ENCODE measurements at places on chromosomes 4 and X.

DNA sequence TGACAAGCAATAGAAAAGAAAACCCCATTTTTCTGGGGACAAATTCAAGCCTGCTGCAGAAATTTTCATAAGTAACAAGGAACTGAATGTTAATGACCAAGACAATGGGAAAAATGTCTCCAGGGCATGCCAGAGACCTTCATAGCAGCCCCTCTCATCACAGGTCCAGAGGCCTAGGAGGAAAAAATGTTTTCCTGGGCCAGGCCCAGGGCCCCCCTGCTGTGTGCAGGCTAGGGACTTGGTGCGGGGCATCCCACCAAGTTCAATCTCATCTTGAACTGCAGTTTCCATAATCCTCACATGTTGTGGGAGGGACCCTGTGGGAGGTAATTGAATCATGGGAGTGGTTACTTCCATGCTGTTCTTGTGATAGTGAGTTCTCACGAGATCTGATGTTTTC is 211.5 kb upstream of the GRIA3 start:
- no peak overlapping the region for H3K4me3 ChIP-seq
- H3K36me3 ChIP-seq: no peaks in the 10 kb centered on the region
- no peak for DNase-seq
- no peak overlapping the region for H3K27ac ChIP-seq
- H3K27me3 ChIP-seq: no peaks in the 10 kb centered on the region
- H3K4me1 ChIP-seq: no peaks in the 10 kb centered on the region

DNA sequence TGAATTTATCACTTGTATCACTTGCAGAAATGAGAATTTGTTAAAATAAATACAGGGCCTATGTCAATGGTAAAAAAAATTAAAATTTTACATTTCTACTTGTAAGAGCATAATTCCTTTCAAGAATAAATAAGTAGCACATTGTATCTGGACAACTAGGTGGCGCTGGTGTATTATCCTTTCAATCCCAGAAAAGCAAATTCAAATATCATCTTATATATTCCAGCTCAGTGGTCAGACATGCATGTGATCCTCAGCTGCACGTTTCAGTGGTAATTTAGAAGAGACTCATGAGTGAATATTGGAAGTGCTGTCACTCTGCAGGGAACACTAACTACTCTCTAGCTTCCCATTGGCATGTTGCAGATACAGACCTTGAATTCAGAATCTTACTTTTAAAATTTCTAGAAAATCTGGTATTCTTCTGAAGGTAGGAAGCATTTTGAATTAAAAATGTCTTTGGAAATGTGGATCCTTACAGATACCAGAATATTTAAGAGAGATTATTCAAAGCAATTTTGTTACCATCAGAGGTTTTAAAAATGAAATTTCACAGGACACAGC is 1414.7 kb upstream of the TENM3 start:
- no peak overlapping the region for H3K27ac ChIP-seq
- no peaks in the 10 kb centered on the region for H3K27me3 ChIP-seq
- no peak overlapping the region for H3K4me3 ChIP-seq

DNA sequence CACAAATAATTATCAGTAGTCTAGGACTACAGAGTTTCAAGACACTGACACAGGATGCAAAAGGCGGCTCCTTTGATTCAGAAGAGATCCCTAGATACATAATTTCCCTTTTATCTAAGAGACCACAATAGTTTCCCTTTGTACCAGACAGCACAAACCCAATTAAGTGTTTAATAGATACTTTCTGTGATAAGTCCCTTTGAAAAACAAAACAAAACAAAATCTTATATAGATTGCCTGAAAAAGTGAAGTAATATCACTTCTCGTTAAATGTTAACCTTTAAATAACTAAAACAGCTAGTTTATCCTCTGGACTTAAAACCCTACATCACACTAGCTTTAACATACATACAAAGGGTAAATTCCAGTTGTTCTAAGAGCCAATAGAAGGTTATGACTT is 49.9 kb downstream of the APBB2 start:
- no peak for DNase-seq
- H3K27me3 ChIP-seq: no peaks in the 10 kb centered on the region
- H3K4me1 ChIP-seq: peaks cover 21% of the 10 kb centered on the region
- no peak overlapping the region for H3K4me3 ChIP-seq
- no peak overlapping the region for H3K27ac ChIP-seq
- no peaks in the 10 kb centered on the region for H3K36me3 ChIP-seq

- DNase-seq: no peak
- no peaks in the 10 kb centered on the region for H3K4me1 ChIP-seq
- H3K36me3 ChIP-seq: no peaks in the 10 kb centered on the region
- no peak overlapping the region for H3K4me3 ChIP-seq
- H3K27me3 ChIP-seq: no peaks in the 10 kb centered on the region
Measured at GRCh38 chr4:185290656-185291055, 81.3 kb downstream of the SNX25 start.

- no peak overlapping the region for H3K4me3 ChIP-seq
- H3K27ac ChIP-seq: no peak overlapping the region
- H3K27me3 ChIP-seq: no peaks in the 10 kb centered on the region
- DNase-seq: no peak
- no peaks in the 10 kb centered on the region for H3K36me3 ChIP-seq
Measured at GRCh38 chr4:138677748-138678147, 337.8 kb upstream of the NOCT start.

GRCh38 chrX:2548711-2549423 is 48.1 kb upstream of the DHRSX start:
- peaks cover 21% of the 10 kb centered on the region for H3K4me1 ChIP-seq
- H3K36me3 ChIP-seq: no peaks in the 10 kb centered on the region
- H3K27me3 ChIP-seq: no peaks in the 10 kb centered on the region
- no peak overlapping the region for H3K27ac ChIP-seq

DNA sequence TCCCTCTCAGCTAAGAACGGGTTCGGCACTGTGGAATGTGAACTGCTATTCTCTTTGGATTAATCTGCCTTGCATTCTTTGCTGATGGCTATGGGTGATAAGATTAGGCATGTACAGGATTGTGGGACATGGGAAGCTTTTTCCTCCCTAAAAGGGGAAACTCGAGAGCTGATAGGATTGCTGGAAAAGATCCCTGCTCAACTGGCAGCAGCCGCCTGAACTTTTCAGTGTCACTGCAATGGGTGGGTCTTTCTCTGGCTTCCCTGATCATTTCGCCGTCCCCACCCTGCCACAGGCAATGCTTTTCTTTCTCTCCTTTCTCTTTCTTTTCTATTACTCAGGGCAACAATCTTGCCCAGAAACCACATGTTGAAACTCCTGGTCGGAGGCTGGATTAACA is 20.5 kb downstream of the PAGE2 start:
- DNase-seq: no peak
- H3K36me3 ChIP-seq: no peaks in the 10 kb centered on the region
- no peaks in the 10 kb centered on the region for H3K4me1 ChIP-seq
- H3K4me3 ChIP-seq: no peak overlapping the region
- no peaks in the 10 kb centered on the region for H3K27me3 ChIP-seq
- H3K27ac ChIP-seq: no peak overlapping the region

GRCh38 chr4:188347339-188347738 is 208.1 kb downstream of the TRIML1 start:
- H3K36me3 ChIP-seq: no peaks in the 10 kb centered on the region
- no peak for DNase-seq
- H3K4me1 ChIP-seq: no peaks in the 10 kb centered on the region
- H3K4me3 ChIP-seq: no peak overlapping the region
- no peaks in the 10 kb centered on the region for H3K27me3 ChIP-seq
- H3K27ac ChIP-seq: no peak overlapping the region

DNA sequence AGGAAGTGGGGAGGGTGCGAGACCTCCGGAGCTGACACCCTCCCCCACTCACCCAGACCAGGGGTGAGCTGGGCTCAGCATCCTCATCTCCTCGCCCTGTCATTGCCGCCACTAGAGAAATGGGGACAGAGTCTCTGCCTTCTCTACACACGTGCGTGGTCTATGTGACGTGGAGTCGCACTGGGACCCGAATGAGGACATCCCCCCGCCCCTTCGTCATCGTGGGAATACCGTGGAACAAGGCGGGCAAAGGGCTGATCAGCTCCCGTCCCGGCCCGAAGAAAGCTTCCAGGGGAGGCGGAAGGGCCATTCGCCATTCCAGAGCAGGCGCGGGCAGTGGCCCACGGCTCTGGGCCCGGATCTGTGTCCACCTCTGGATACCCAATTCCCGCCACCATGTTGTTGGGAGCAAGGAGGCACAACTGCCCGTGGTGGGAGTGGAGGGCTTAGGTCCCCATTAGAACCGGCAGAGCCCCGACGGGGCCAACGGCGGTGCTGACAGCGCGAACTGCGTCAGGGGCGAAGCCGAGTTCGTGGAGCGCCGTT is 12.0 kb downstream of the HMX1 start:
- no peak for DNase-seq
- H3K4me3 ChIP-seq: no peak overlapping the region
- H3K4me1 ChIP-seq: peaks cover 27% of the 10 kb centered on the region
- H3K36me3 ChIP-seq: no peaks in the 10 kb centered on the region
- no peak overlapping the region for H3K27ac ChIP-seq
- H3K27me3 ChIP-seq: peaks cover 4% of the 10 kb centered on the region

- H3K36me3 ChIP-seq: no peaks in the 10 kb centered on the region
- H3K4me1 ChIP-seq: peaks cover 54% of the 10 kb centered on the region
- peak overlapping the region; percentile 79 for H3K27ac ChIP-seq
- H3K4me3 ChIP-seq: no peak overlapping the region
- H3K27me3 ChIP-seq: no peaks in the 10 kb centered on the region
- DNase-seq: no peak
Measured at GRCh38 chr4:41141900-41142299, 72.4 kb downstream of the APBB2 start.

DNA sequence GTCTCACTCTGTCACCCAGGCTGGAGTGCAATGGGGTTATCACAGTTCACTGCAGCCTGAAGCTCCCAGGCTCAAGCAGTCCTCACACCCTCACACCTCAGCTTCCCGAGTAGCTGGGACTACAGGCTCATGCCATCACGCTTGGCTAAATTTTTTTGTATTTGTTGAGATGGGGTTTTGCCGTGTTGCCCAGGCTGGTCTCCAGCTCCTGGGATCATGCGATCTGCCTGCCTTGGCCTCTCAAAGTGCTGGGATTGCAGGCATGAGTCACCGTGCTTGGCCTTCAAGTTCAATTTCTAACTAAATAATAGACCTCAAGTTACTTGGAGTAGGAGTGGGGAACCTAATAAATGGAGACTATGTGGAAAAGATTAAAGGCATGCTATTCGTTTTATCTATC is 48.9 kb downstream of the MND1 start:
- H3K27me3 ChIP-seq: no peaks in the 10 kb centered on the region
- no peaks in the 10 kb centered on the region for H3K4me1 ChIP-seq
- no peak for DNase-seq
- H3K27ac ChIP-seq: no peak overlapping the region
- H3K4me3 ChIP-seq: no peak overlapping the region
- H3K36me3 ChIP-seq: no peaks in the 10 kb centered on the region

- no peak overlapping the region for H3K4me3 ChIP-seq
- no peak for DNase-seq
- H3K27me3 ChIP-seq: no peaks in the 10 kb centered on the region
- no peak overlapping the region for H3K27ac ChIP-seq
Measured at GRCh38 chrX:16885628-16886027, 15.5 kb upstream of the RBBP7 start.

GRCh38 chr4:145047151-145047550 is 50.8 kb downstream of the ANAPC10 start:
- no peaks in the 10 kb centered on the region for H3K36me3 ChIP-seq
- H3K4me3 ChIP-seq: no peak overlapping the region
- no peak for DNase-seq
- peaks cover 7% of the 10 kb centered on the region for H3K4me1 ChIP-seq

DNA sequence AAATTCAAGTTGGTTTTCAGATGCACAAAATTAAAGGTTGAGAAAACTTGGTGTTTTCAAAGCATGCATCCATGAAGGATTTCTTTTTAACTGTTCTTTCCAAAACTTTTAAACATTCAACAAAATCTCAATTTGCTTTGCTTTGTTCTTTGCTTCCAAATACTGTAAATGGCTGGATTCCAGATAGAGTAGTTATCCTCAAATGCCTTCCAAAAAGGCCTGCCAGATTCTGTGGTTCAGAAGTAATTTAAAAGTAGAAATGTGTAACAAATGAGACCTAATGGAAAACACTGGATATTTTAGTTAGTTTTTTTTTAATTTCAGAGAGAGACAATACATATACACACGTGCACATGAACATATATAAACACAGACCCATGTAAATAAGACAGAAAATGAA is 97.3 kb downstream of the NR3C2 start:
- H3K27me3 ChIP-seq: no peaks in the 10 kb centered on the region
- H3K4me3 ChIP-seq: no peak overlapping the region
- H3K36me3 ChIP-seq: no peaks in the 10 kb centered on the region
- H3K4me1 ChIP-seq: no peaks in the 10 kb centered on the region

- no peak for DNase-seq
- H3K4me1 ChIP-seq: no peaks in the 10 kb centered on the region
- H3K4me3 ChIP-seq: no peak overlapping the region
- no peak overlapping the region for H3K27ac ChIP-seq
Measured at GRCh38 chr4:163470391-163470790, 3.2 kb downstream of the TKTL2 start.

DNA sequence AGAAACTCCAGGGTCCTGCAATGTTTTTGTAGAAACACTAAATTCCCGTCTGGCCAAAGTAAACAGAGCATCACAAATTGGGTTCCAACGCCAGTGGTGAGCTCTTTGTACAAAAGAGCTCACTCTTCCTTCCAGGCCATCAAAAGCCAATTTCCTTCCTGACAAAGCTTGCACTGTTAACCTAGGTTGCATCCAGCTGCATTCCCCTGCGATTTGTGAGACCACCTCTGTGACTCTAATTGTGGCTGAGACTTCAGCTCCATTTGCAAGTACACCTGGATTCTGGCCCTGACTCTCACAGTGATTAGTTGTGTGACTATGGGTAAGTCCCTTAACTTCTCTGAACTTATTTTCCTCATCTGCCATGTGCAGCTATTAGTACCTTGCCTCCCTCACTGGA is 212.5 kb upstream of the CXorf66 start:
- no peak overlapping the region for H3K4me3 ChIP-seq
- H3K27ac ChIP-seq: no peak overlapping the region
- H3K4me1 ChIP-seq: no peaks in the 10 kb centered on the region
- no peaks in the 10 kb centered on the region for H3K36me3 ChIP-seq

- H3K27ac ChIP-seq: no peak overlapping the region
- no peaks in the 10 kb centered on the region for H3K27me3 ChIP-seq
- DNase-seq: no peak
- H3K36me3 ChIP-seq: no peaks in the 10 kb centered on the region
- H3K4me3 ChIP-seq: no peak overlapping the region
Measured at GRCh38 chr4:187550256-187550950, 445.2 kb upstream of the ZFP42 start.

DNA sequence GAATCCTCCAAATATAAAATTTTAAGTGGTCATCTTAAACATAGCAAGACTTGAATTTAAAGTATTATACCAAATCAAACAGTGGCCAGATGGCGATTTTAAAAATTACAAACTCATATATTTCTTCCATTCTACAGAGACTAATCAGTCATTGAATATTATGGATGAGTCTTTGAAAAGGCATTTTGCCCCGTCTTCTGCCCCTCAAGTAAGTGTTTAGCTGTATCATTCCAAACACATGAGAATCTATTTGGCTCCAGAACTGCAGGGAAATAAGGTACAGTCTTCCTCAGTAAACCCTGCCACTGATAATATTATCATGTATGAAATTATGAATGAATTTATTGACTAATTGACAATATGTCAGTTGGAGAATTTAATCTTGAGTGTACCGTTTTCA is 191.0 kb downstream of the SLC7A11 start:
- no peak overlapping the region for H3K4me3 ChIP-seq
- peaks cover 22% of the 10 kb centered on the region for H3K4me1 ChIP-seq
- no peak overlapping the region for H3K27ac ChIP-seq
- H3K36me3 ChIP-seq: no peaks in the 10 kb centered on the region
- no peaks in the 10 kb centered on the region for H3K27me3 ChIP-seq

GRCh38 chr4:147785129-147785528 is 53.2 kb downstream of the ARHGAP10 start:
- H3K4me3 ChIP-seq: no peak overlapping the region
- H3K27ac ChIP-seq: no peak overlapping the region
- H3K27me3 ChIP-seq: no peaks in the 10 kb centered on the region
- H3K4me1 ChIP-seq: peaks cover 63% of the 10 kb centered on the region
- DNase-seq: no peak
